NCI-H1092 (cell line): ENCODE measurements at places on chromosomes 3 and 15.

DNA sequence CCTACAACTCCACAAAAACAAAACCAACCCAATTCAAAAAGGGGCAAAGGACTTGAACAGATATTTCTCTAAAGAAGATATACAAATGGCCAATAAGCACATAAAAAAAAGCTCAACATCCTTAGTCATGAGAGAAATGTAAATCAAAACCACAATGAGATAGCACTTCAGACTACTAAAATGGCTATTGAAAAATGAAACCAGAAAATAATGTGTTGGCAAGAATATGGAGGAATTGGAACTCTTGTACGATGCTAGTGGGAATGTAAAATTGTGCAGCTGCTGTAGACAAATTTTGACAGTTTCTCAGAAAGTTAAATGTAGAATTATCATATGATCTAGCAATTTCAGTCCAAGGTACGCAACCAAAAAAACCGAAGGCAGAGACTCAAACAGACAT, 29.0 kb downstream of the KY start:
- DNase-seq, result no peak

GRCh38 chr3:138465925-138466324, 31.5 kb downstream of the ESYT3 start:
- DNase-seq, result no peak

GRCh38 chr3:113668015-113668414, 28.4 kb downstream of the USF3 start:
- no peak for DNase-seq

DNA sequence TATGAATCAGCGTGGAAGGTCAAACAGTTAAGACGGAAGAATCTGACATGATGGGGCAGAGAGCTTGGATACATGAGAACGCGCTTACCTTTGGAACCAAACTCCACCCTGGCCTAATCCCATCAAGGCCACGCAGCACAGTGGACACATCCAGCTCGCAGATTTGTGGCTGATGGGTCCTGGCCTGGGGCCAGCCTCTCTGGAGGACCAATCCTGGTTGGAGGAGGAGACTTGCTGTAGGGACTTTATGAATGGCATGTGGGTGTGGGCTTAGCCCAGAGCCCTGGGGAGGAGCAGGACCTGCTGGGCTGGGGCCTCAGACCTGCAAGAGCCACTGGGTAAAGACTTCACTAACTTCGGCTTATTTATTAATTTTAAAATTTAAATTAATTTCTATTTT, 73.4 kb upstream of the ANKRD34C start:
- no peak for DNase-seq

- no peak for DNase-seq
Measured at GRCh38 chr15:92079047-92079446, 225.5 kb downstream of the SLCO3A1 start.

DNA sequence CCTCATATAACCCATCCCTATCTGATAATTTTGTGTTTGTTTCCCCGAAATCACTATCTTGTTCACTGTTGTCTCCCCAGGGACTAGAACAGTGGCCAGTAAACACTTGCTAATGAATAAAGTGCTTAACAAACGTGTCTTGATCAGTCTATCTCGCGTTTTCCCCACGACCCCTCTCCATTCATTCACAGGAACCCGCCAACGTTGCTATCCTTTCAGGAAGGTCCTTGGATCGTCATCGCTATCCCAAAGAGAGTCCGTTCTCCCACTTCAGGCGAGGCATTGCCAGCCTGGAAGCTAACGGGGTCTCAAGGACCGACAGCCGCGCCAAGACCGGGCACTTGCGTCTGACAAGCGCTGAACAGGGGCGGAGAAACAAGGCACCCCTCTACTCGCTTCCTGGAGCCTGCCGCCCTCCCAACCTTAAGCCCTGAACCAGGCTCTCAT, 344 bp downstream of the LINS1 start:
- DNase-seq, result peak; percentile 28

DNA sequence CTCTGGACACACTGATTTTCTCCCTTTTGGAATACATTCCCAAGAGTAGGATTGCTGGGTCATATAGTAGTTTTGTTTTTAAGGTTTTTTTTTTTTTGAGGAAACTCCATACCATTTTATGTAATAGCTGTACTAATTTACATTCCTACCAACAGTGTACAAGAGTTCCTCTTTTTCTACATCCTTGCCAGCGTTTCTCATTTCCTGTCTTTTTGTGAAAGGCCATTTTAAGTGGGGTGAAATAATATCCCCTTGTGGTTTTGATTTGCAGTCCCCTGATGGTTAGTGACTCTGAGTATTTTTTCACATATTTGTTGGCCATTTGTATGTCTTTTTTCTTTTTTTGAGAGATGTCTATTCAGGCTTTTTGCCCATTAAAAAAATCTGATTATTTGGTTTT, 1205.5 kb downstream of the ROBO1 start:
- DNase-seq, result no peak

DNA sequence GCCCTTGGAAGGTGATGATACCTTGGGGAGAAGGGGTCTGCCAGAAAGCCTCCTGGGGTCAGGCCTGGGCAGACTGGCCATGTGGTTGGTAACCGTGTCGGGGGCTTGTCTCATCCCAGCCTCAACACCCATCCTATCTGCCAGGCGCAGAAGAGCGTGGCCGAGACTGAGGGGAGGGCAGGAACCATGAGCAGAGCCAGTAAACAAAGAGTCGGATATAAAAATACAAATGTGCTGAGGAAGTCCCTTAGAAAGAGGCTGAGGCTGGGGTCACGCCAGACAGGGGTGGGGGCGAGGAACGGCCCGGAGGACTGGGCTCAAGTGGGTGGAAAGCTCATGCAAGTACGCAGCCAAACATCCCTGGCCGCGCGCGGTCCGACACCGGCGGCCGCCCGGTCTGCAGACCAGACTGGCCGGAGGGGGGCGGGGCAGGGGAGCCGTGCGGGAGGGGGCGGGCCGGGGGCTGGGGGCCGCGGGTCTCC, 1.9 kb downstream of the CAMK2N2 start:
- no peak for DNase-seq

DNA sequence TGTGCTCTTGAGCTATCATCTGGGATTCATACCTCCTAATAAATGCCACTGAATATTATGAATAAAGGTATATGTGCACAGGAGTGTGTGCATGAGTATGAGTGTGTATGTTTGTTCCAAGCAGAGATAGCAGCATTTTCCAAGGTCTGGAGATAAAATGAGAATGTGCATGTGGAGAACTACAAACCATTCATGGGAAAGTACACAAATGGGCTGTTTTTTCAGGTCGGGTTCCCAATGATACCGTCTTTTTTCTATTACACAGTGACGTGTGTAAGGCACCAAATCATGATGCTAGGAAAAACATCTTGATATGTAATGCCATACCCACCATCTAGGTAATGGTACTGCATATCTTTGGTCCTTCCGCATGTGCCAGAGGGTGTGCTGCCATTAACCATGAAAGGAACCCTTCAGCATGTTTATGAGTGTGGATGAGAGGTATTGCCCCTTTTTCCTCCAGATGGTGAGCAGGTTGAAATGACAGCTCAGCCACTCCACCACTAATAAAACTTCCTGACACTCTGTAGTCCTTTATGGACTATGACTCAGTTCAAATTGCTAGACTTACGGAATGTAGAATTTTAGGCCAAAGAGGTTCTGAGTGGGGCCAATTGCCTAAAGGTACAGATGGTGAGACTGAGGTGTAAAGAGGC, 36.4 kb upstream of the COPB2 start:
- no peak for DNase-seq

GRCh38 chr15:92068121-92068520, 214.6 kb downstream of the SLCO3A1 start:
- no peak for DNase-seq

- no peak for DNase-seq
Measured at GRCh38 chr3:44058022-44058867, 183.4 kb upstream of the TOPAZ1 start.

DNA sequence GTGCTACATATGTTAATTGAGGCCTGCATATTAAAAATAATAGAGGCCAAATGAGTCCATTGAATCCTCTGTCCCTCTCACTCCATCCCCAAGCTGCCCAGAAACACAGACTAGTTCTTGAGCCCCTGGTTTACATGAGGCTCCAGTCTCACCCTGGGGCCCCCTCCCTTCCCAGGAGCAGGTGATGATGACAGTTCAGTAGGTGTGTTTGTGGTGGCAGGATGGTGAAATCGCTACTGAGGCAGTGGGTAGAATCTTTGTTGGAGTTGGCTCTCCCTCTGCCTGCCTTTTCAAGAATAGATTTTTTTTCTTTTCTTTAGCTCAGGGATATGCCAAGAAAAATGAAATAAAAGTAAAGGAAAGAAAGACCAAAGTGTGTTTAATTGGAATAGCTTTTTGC, 288.7 kb downstream of the EPHB1 start:
- DNase-seq, result no peak

- no peak for DNase-seq
Measured at GRCh38 chr3:194886836-194887235, 201.2 kb downstream of the FAM43A start.

GRCh38 chr3:171101982-171102641, 75.6 kb upstream of the SLC2A2 start:
- no peak for DNase-seq

DNA sequence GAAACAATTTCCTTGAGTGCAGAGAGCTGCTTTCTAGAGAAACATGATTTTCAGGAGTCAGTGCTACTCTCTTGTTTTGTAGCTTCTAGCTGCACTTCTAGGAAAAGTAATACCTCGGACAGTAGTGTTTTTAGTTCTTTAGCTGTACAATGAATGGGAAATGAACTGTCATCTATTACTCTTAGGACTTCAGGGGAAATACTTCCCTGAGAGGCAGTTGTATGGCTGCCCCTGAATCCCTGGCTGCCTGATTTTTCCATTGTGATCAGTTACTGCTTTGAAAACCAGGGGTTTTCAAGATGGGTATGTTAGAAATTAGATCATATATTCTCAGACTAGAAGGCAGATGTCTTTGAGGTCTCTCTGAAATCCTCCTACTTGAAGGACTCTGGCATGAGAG, 200.3 kb upstream of the SEMA6D start:
- no peak for DNase-seq

DNA sequence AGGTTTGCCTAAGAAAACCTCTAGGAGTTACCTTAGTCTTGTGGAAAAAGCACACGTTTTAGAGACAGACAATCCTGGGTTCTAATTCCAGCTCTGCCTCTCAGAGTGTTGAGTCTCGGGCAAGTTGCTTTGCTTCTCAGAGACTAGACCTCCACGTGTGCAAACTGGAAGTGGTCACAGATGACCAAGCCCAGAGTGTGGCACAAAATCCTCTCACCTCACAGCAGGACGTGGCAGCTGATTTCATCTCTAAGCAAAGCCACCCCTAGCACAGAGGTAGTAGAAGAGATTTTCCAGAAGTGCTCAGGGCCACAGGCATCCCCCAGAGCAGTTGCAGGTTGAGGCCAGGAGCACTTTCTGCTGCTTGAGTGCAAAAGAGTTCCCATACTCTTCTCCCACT, 79.2 kb downstream of the CD47 start:
- no peak for DNase-seq

- DNase-seq, result no peak
Measured at GRCh38 chr3:65628978-65629377, 409.7 kb downstream of the MAGI1 start.

GRCh38 chr15:61106044-61106834, 122.9 kb downstream of the RORA start:
- no peak for DNase-seq

- no peak for DNase-seq
Measured at GRCh38 chr3:49785565-49786356, 581 bp downstream of the IP6K1 start.

DNA sequence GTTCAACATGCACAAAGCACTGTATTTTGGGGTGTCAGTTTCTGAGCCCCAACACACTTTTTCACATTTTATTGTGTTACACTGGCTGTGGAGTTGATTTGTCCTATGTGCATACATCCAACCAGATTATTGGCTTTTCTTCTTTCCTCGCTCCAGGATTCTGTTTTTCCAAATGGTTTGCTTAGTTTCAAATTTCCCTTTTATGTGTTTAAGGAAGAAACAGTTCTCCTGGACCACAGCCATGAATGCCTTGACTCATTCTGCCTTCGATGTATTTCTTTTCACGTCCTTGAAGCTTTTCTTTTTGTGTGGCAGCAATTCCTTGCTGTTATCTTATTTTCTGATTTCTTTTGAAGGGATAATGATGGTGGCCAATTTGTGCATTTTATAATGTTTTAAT, 53.8 kb downstream of the CACNA2D3 start:
- DNase-seq, result no peak

- no peak for DNase-seq
Measured at GRCh38 chr3:149717391-149718056, 34.8 kb downstream of the COMMD2 start.

DNA sequence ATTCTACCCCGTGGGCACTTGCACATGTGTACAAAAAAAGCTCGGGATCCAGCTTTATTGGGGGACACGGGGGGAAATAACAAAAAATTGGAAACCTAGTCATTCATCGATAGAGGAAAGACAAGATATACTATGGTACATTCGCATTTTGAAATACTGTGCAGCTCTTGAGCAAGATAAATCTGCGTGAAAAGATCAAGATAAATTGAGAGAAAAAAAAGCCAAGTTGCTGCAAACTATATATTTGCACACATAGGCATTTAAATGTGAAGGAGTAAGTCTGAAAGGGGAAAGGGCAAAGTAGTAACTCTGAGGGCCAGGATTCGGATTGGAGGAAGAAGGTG, 620 bp upstream of the UBR1 start:
- no peak for DNase-seq

DNA sequence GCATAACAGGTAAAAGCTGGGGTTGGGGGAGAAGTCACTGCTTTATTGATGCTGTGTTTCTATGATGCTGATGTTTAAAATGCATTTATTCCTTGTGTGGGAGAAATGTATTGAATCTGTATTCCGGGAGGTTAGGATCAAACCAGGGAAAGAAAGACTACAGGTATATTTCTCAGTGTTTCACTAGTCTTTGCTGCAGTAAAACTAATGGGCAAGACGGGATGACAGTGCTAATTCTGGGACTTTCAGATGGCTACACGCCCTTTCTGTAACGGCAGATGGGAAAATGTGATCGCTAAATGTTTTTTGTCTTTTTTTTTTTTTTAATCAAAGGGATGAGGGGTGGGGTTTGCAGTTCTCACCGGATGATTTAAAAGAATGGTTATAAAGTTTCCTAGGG, 393 bp downstream of the CNTN6 start:
- DNase-seq, result no peak

DNA sequence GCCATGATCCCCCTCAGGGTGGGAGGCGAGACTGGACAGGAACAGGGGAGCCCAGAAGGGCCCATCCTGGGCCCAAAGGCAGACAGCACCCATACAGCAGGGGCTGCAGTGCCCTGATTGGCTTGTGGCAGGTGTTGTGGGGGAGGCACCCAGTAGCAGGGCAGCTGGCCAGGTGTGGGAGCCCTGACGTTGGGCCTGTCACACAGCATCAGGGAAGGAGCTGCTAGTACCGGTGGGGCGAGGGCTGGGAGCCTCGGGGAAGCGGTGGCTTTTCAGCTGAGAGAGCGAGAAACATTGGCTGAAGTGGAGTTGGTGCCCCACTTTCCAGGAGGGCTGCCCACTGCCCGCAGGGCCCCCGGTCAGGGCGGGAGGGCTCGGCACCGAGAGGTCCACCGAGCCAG, 19.7 kb upstream of the CYP11A1 start:
- DNase-seq, result no peak

DNA sequence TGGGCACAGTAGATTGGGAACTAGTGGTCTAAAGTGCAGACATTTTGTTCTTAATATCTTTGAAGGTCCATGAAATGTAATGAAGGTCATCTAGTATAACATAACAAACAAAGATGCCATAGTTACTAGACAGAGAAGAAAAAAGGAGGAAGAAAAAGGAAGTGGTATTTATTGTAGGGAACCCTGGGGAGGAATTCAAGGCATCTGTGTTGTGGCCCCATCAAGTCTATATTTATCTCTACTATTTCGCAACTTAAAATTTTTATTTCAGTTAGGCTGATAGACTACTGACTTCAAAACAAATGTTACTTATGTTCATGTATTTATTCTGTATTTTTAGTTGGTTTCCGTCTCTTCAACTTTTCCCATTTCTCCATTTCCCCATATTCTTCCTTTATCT, 48.9 kb upstream of the ZDHHC23 start:
- no peak for DNase-seq
